ENCODE measurements at places on chromosomes 5 and 9.

DNA sequence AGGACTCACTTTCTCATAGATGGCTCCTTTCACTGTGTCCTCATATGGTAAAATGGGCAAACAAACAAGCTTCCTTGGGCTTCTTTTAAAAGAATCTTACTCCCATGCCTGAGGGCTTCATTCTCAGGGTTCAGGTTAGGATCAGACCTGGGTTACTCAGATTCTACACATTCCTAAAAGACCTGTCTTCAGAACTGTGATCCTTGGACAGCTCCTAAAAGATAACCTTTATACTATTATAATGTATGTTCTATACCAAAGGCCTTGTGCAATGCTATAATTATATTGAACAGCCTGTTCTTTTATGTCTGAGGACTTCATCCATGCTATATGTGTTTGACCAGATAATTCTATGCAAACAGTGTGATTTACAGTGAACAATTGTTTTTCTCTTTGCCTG is 264.4 kb upstream of the CDH10 start:
- no peak for ATAC-seq

DNA sequence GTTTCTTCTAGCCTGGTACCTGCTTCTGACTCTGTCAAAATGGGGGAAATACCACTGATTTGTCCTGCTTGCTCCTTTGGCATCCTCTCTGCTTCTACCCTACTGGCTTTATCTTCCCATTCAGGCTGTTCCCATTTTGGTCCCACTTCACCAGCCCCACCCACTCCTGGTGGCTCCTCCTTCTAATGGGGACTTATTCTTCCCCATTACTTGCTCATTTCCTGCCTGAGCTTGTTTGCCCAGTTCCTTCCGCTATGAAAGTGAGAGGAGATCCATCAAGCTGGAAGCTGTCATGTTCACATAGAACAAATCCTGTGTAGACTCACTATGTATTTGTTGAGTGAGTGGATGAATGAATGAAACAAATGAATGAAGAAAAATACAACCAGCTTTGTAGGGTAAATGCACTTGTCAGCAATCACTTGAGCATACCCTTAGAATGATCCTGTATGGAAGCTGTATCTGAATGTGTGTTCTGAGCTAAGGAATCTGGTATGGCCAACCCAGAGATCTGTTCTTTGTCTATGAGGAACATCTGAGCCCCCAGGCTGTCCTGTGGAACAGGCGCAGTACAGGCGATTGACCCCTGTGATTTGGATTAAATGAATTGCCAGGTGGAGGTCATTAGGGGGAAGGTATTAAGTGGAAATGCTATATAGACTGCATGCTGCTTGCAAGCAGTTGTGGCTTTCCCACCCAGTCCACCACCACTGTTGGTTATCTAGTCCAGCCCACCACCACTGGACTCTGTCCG is 89.5 kb downstream of the APBA1 start:
- ATAC-seq: peak; percentile 64

DNA sequence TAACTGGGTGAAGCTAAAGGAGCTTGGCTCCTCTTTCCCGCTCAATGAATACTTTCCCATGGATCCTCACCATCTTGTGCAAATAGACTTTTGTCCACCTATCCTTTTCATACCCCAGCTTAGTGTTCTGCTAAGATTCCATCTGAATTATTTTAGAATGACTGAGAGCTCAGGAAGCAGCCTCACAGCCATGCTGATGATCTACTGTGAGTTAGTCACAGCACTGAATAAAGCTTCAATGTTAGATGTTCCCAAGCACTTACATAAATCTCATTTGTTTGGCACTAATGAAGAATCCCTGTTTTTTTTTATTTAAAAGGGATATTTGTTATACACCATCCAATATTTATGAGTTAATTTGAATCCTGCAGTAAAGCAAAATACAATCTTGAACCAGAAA is 317.6 kb upstream of the TRPC7 start:
- ATAC-seq: no peak

GRCh38 chr9:94757158-94757557 is 30.7 kb downstream of the AOPEP start:
- no peak for ATAC-seq

- ATAC-seq: peak; percentile 43
Measured at GRCh38 chr9:126750941-126751725, 53.7 kb upstream of the ZBTB43 start.

GRCh38 chr5:133356396-133356983 is 255.9 kb downstream of the FSTL4 start:
- ATAC-seq: no peak

DNA sequence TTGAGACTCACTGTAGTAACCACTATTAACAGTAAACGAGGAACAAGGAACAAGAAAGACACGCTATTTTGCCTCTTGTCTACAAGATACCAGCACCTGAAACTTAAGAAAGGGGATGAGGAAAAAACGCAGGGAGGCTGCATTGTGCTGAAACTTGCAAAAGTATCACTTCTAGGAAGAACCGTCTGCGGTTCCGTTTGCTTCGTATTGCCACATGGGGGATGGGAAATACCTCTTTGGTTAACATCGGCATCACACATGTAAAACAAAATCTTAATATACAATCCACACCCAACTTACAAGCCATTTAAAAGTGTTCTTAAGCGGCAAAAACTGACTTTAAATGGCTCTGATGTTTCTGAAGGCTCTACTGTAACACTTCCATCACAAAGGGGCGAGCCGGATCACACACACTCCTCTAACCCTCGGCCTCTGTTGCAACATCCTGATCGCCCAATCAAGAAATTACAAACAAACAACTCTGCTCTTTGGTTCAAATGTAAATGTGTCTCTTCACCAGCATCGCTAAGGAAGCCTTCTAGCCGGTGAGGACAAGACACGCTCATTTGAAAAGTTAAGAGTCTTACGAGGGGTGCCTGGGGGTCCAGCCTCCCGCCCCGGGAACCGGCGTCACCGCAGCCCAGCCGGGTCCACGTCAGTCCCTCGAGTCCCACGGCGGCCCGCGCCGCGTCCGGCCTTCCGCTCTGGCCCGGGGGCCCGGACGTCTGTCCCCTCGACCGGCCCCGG is 621 bp downstream of the SEC16A start:
- no peak for ATAC-seq

GRCh38 chr5:81207009-81207408 is 26.1 kb upstream of the CKMT2 start:
- ATAC-seq: no peak

DNA sequence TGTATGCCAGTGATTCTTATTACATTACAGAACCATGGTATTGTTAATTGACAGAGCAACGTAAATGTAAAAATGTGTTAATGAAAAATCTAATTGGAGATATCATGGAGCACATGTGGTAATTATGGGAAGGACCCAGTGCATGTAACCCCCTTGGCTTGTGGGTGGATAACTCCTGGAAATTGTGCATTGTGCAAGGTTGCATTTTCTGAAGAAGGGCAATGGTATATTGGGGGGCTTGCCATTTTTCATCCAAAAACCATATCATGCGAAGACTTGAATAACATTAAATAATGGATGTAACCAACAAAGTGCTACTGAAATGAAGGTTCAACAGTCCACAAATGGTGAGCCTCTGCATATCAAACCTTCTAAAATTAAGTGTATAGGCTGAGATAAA is 47.6 kb downstream of the BASP1 start:
- no peak for ATAC-seq

DNA sequence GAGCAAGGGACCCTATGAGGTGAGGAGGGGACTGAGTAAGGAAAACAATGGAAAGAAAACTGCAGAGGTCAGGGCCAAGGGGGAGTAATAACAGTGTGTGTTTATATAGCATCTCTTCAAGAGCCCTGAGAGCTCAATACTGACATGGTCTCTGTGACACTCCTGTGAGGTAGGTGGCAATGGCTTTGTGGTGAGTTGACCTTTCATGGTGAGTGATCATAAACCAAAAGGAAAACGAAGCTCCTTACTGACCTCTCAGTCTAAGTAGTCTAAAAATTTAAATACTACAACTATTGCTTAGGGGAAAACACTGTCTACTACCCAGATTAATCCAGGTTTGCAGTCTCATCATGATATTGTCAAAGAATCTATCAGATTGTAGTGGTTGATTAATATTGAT is 130.9 kb downstream of the SNCAIP start:
- ATAC-seq: no peak

- ATAC-seq: no peak
Measured at GRCh38 chr5:143041461-143041860, 271.3 kb downstream of the ARHGAP26 start.

DNA sequence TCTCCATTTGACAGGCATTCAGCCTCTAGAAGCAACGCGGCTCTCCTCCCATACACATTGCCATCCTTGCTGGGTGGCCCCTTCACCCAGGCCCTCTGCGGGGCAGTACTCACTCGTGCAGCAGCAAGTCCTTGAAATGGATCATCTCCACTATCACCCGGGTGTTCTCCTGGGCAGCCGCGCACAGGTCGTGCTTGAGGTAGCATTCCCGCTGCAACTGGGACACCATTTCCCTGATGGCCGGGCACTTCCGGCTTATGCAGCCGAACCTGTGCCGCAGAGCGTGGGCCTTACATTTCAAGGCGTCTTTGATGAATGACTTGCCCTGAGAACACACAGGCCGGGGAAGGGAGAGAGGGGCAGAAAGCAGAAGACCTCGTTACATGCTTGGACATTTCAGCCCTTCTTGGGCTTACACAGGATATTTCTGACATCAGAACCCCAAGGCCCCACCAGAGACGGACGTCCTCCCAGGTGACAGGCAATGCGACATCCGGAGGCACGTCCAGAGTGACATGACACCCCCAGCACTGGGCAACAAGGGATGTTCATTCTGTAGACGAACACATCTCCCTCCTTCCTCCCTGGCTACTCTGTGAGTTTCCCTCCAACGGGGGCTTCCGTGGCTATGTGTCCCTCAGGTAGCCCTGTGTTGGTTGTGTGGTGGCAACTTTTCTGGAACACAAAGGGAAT is 5.0 kb downstream of the STC2 start:
- no peak for ATAC-seq

GRCh38 chr5:11046160-11046559 is 285.1 kb upstream of the DAP start:
- no peak for ATAC-seq

GRCh38 chr5:119332208-119332607 is 23.6 kb upstream of the TNFAIP8 start:
- no peak for ATAC-seq

- no peak for ATAC-seq
Measured at GRCh38 chr5:81853030-81853357, 102.1 kb upstream of the SSBP2 start.

- no peak for ATAC-seq
Measured at GRCh38 chr5:26942481-26942880, 95.9 kb downstream of the CDH9 start.

DNA sequence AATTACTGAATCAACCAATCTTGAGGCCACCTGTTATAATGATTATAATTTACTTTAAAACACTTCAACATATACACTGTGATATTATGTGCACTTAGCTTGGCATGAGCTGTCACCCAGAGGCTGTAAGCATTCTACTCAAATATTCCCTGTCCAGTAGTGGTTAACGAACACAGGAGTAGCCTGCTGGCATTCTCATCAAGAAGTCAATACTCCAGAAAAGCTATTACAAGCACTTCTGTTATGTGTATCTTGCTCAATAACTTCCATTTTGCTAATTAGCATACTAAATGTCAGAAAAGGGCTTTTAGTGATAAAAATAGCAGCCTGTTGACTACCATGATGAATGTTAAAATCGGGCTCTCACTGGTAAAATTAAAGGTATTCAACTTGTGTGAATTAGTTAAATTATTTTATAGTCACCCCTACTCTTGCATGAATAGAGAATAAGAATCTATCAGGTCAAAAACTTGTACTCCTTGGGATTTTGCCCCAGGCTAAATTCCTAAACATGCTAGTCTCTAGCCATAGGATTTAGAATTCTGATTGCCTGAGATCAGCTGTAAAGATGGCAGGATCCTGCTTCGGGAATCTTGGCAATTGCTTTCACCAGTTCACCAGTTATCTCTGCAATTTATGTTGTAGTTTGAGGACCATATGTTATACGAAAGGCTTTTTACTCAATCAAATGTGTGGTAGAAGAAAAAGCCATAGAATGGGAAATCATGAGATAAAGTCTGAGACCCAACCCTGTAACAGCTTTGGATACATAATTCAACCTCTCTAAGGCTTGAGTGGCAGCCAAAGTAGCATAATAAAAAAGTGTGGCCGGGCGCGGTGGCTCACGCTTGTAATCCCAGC is 43.4 kb upstream of the PAM start:
- ATAC-seq: no peak

- no peak for ATAC-seq
Measured at GRCh38 chr5:106720367-106720766, 950.4 kb downstream of the EFNA5 start.

- ATAC-seq: peak; percentile 38
Measured at GRCh38 chr5:134070725-134071613, 43.5 kb upstream of the TCF7 start.

- ATAC-seq: no peak
Measured at GRCh38 chr5:137188566-137188965, 310.6 kb downstream of the SPOCK1 start.

DNA sequence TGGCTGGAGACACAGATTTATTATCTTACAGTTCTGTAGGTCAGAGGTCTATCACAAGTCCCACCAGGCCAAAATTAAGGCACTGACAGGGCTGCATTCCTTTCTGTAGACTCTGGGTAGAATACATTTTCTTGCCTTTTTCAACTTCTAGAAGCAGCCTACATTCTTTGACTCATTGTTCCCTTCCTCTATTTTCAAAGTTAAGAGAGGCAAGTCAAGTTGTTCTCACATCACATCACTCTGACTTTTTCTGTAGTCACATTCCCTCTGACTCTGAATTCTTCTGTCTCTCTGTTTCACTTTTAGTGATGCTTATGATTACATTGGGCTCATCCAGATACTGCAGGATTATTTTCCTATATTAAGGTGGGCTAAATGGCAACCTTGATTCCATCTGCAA is 119.0 kb downstream of the MELK start:
- ATAC-seq: no peak

DNA sequence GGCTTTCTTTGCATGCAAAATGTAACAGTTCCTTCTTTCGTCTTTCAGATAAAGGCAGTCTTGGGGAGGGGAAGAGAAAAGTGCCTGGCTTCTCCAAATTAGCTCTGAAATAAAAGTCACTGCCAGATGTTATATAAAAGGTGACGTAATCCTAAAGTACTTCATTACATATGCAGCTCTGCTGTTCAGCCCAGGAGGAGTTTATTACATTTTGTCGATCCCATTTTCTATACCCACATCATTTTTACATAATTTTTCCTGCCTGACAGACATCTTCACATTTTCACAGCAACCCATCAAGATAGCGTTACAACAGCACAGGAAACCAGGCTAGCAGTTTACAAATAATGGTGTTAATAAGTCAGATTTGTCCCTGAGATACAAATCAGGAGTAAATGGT is 86.7 kb upstream of the SLC30A5 start:
- ATAC-seq: no peak

DNA sequence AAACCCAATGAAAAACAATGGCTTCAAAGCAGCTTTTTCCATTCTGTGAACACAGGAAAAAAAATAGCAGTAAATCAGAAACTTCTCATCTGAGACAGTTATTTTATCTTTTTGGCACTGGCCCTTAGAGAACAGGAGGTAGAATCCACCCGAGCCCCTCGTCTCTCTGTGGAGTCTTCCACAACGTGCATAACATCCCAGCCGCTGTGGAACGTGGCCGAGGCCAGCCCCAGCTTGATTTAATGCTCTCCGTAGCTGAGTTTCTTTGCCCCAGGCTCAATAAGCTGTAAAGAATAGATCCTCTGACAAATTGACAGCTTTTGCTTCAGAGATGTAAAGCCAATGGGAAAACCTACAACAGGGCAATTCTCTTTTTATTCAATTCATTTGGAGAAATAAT is 107.9 kb upstream of the DAP start:
- no peak for ATAC-seq

- ATAC-seq: no peak
Measured at GRCh38 chr5:179272326-179273072, 72.8 kb downstream of the ADAMTS2 start.
